ENCODE measurements at places on chromosomes 5 and 9.

- DNase-seq, result no peak
These were observed 26.5 kb downstream of the WNK2 start for GRCh38 chr9:93210324-93210973.

DNA sequence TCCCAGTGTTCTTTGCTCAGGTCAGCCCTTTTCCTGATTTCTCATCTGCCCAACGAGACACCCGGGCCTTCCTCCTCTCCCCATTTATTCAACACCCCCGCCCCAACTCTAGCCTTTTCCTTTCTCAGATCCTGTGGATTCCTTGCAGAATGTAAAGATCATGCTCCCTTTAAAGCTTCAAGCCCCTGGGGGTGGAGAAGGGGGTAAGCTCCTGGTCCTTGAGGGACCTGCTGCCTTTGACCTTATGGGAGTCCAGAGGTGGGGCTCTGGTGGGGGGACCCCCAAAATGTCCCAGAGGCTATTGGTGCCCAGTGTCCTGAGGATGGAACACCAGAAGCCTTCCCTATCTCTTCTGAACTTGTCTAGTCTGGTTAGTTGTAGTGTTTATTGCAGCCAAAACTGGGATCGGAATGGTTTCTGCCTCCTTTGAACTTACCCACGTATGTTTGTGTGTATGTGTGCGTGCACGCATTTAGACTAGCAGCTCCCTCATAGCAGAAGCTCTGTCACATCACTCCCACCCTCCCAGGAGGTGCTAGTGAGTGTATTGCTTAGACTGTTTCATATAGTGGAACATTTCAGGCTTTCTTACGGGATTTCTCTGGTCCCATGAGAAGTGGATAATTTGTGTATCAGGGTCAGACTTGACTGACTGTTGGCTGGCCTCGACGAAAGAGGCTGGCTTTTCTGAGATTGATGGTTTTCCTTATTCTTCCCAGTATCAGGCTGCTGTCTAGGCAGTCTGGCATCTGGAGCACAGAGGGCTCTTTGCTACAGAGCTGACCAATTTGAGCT lies 1.1 kb downstream of the GALNT10 start:
- no peak for DNase-seq

DNA sequence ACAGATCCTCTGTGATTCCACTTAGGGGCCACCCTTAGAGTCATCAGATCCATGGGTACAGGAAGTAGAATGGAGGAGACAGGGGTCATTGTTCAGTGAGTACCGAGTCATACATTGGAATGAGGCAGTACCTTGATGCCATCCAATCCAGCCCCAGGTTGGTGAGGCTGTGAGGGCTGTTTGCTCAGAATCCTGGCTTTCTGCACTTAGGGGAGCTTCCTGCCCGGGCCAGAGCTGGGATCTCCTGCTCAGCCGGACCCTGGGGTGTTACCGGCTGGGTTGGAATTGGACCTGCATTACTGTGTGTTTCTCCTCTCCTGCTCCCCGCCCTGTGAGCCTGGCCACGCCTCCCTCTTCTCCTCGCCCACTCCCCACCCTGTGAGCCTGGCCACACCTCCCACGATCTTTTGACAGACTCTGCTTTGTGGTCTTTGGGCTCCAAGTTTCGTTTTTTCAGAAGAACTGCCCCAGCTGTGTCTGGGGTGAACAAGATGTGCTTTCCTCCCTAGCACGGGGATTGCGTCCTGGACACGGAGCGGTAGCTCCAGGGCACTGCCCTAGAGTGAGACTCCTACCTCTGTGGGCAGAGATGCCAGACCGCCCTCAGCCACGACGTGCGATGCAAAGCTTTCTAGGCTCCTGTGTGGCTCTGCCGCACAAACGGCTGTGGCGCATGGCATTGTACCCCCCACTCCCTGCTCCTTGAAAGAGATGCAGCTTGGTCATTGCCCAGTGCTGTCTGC lies 15.4 kb downstream of the TRAF2 start:
- peak; percentile 42 for DNase-seq

GRCh38 chr5:146047396-146047795 lies 58.0 kb downstream of the PLAC8L1 start:
- no peak for DNase-seq
